Fibroblast of the conjunctiva (primary cell): ENCODE measurements at places on chromosomes 1 and 21.

- no peak for DNase-seq
Measured at GRCh38 chr1:247357052-247357780, 25.5 kb upstream of the ZNF496 start.

- DNase-seq = peak; percentile 43
Measured at GRCh38 chr1:227729881-227730629, 5.0 kb downstream of the JMJD4 start.

GRCh38 chr1:55005351-55006140 is 6.8 kb downstream of the BSND start:
- no peak for DNase-seq

GRCh38 chr1:18537386-18538306 is 56.9 kb downstream of the KLHDC7A start:
- DNase-seq = no peak

DNA sequence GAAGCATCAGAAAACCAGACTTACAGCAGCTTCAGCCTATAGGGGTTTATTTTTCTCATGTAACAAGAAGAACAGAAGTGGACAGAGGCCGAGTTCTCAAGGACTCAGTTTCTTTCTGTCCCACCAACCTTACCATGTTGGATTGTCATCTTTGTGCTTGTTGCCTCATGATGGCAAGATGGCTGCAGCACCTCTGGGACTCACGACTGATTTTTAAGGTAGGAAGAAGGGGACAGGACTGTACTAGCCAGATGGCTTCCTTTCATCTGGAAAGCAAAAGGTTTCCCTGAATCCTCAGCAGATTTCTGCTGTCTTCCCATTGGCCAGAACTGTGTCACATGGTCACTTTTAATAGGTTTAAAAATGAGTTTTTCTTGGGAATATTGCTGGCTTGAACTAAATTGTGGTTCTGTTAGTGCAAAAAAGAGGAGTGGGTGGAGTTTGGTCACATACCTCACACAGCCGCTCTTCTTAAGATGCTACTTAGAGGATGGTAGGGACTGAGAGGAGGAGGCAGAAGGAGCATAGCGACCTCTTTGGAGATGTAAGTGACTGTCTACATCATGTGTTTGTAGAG is 48.1 kb upstream of the ENAH start:
- DNase-seq = no peak

GRCh38 chr1:101198842-101199636 is 37.8 kb upstream of the S1PR1 start:
- DNase-seq = no peak
